ENCODE measurements at places on chromosomes 2 and 18. TPM values are rescaled to one million over a fixed set of nuclear protein-coding genes. Genes with fewer than 3 reads are reported as not detected.

DNA sequence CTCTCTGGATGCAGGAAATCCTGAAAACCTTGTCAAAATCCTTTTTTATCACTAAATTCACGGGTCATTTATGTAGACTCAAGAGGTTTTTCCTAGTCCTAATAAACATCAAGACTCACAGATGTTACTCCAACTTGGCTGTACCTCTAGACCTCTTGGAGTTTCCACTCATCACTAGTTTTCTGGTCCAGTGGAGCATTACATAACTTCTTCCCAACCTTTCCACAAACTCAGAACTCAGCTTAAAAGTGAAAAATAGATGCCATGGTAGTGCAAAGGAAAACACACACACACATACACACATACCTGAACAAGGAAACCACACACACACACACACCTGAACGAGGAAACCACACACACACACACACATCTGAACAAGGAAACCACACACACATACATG lies 807.2 kb downstream of the LRP1B start:
- no peak for DNase-seq

Gene CSRNP3
- 6.4 TPM for total RNA-seq

DNA sequence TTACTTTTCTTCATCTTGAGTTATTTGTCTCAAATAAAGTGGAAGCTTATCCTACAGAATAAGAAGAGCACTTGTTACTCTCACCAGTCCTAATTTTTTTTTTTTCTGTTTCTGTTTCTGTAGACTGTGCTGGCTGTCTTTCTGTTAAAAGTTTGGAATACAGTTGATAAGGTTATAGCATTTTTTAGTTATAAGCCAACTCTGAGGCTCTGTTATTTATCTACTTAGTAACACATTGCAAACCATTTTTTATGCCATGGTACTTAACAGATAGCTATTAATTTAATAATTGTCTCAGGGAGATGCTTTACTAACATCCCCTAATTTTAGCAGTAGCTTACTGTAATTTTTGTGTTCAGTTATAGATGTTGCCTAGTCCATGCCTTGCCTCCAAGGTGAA lies 37.9 kb downstream of the CREB1 start:
- no peak for DNase-seq

- DNase-seq: no peak
Measured at GRCh38 chr2:30655660-30656059, 151.6 kb downstream of the CAPN13 start.

- DNase-seq: no peak
Measured at GRCh38 chr2:118061135-118061955, 26.9 kb upstream of the INSIG2 start.

Gene CAPN13
- total RNA-seq: 67.4 TPM
